8988T (cell line): ENCODE measurements at places on chromosomes 1 and 21.

- DNase-seq, result no peak
Observed at GRCh38 chr1:180291004-180291403, 60.9 kb downstream of the LHX4 start.

GRCh38 chr21:35159881-35160280 lies 110.8 kb upstream of the RUNX1 start:
- DNase-seq, result no peak

GRCh38 chr1:156898161-156898566 lies 4.6 kb downstream of the PEAR1 start:
- DNase-seq, result peak; percentile 89

- DNase-seq, result no peak
Observed at GRCh38 chr1:201507360-201507675, 395 bp upstream of the CSRP1 start.
